Epithelial cell of proximal tubule (primary cell): ENCODE measurements at places on chromosomes 2 and 18.

- DNase-seq: no peak
These were observed 182.0 kb upstream of the HNRNPA3 start for GRCh38 chr2:177030451-177031105.

DNA sequence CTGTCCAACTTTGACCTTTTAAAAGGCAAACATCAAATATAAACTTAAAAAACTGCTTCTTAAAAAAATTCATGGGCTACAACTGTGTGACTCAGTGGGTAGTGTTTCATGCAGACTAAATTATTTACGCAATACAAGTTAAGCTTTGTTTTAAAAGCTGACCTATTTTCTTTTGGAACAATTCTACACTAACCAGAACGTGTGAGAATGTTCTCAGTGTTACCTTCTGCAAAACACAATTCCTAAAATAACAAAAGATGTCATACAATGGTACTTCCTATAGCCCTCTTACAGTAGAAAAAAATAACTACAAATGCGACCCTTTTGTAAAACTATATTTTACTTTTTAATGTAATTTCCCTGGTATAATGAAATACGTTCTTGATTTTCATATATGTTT lies 793.8 kb upstream of the FSHR start:
- DNase-seq: peak; percentile 16

- DNase-seq: no peak
These were observed 88.3 kb upstream of the MBOAT2 start for GRCh38 chr2:9091811-9092210.

DNA sequence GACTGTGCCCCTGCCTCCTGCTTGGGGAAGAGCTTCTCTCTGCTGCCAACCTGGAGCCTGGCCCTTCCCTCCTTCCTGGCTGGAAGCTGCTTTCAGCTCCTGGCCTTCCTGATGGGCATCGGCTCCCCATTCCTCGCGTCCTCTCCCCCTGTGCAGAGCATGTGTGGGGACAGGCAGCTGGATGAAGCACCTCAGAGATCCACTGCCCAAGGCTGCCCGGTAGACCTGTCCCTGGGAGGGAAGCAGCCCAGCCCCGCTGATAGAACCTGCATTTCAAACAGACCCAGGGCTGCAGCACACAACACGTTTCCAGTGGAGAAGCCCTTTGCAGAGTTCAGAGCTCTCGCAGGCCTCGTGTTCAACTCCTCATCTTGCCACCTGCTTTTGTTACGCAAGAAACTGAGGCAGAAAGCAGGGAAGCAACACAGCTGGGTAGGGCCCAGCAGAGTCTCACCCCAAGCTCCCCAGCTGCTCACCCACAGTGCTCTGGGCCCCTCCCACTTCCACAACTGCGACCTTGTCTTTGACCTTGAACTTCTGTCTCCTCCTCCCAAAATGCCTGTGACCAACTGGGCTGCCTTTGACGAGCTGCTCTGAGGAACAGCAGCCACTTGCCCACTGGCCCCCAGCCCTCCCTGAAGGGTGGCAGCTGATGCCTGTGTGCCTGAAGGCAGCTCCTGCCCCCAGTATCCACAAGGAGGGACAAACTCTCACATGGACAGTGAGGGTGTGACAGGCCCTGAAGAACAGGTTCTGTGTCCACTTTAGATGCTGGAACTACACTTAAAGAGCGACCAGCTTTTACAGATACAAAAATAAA lies 65.5 kb downstream of the PARD6G start:
- DNase-seq: no peak

DNA sequence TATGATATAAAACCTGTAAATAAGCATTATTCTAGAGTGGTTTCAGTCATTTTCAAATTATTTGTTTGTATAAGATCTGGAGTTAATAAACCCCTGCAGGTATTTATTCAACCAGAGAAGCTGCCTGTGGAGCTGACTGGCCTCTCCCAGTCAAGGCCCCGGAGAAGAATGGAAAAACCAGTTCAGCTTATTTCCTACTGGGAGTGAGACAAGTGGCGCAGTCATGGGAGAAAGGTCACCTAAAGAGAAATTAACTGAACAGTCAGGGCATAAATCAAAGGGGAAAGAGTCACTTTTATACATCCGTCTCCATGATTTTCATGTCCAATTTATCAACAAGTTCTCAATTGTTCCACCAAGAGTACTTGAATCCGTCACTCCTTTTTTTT lies 240.9 kb downstream of the RNF152 start:
- DNase-seq: no peak

DNA sequence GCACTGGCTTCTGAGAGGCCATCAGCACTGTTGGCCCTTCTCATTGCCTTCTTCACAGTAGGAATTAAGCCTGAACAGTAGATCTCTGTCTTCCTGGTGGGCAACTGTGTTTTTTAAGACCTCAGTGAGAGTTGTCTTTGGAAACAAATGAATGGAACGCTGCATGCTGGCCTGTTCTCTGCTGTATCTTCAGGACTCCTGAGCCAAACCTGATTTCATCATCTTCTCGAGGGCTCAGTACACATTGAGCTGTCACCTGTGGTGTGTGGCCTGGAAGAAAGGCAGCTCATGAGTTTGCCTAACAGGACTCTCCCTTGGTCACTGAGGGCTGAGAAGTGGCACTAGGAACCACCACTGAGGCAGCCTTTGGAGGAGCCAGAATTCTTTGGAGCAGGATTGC lies 39.7 kb downstream of the SH3RF3 start:
- no peak for DNase-seq

DNA sequence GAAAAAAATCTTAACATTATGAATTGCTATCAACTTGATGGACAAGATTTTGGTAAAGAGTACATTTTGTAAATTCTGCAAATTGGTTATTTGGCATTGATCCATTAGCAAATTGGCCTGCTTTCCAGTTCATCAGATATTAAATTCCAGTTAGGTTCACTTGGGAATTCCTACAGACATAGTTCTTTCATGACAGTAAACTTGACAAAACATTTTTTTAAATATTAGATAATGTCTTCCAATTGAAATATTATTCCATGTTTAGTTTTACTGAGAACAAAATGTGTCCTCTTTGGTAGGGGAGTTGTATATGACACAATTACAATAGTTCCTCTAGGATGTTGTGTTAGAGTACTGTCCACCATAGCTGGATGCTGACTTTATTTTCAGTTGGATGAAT lies 141.9 kb downstream of the LCLAT1 start:
- DNase-seq: no peak
